Upper lobe of left lung (tissue), 6 donors: ENCODE measurements at places on chromosomes 7 and 10. TPM values are rescaled to one million over a fixed set of nuclear protein-coding genes. Genes with fewer than 3 reads are reported as not detected.

CDC14C gene
- not detected for total RNA-seq

LAMTOR4 gene
- total RNA-seq = 111 TPM

HMX2 gene
- total RNA-seq = not detected

VSTM4 gene
- 18.5 TPM for total RNA-seq

ZNF680 gene
- 4.0 TPM for total RNA-seq

DNA sequence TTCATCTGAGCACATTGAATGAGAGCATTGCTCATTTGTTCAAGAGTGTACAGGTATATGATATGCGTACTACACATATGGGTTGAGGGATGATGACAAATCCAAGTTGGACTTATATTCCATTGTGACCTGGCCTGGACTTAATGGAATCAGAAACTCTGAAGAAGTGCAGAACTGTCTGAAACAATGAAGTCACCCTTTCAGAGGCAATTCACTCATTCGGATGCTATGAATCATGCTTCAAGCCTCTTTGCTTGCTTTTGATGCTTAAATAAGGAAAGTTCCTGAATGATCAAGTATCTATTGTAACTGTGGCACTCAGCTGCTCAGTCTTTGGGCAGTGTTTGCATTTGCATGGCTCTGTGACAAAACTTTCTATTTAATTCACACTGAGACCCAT lies 93.4 kb downstream of the ZNF365 start:
- H3K4me3 ChIP-seq = no peak overlapping the region
- H3K4me1 ChIP-seq = no peaks in the 10 kb centered on the region
- no peak for DNase-seq
- H3K36me3 ChIP-seq = no peaks in the 10 kb centered on the region
- H3K27ac ChIP-seq = no peak overlapping the region
- H3K27me3 ChIP-seq = no peaks in the 10 kb centered on the region

DNA sequence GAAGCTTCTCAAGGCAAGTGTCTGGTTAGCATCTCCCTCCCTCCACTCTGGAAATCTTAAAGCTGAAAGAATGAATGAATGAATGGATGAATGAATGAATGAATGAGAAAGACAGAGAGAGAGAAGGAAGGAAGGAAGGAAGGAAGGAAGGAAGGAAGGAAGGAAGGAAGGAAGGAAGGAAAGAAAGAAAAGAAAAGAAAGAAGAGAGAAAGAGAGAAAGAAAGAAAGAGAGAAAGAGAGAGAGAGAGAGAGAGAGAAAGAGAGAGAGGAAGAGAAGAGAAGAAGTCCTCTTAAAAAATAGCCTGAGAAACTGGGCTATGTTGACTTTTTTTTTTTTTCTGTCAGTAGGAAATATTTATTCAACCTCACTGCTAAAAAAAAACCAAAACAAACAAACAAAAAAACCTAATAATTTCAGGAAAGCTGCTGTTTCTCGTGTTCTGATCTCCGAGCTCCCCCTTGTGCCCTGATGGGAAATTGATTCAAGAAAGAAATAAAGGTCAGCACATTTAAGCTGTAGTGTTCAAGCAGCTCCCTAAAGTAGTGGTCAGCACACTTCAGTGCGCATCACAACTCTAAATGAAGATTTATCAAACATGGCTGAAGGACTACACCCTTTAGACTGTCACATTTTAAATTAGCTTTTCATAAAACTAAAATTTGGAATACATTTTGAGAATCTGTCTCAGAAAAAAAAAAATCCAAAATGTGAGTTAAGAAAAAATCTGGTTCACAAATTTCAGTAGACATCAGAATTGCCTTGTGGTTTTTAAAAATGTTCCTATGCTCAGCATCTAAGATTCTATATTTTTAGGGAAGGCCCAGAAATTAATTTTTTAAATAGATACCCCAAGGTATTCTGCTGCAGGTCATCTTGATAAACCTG lies 154.3 kb downstream of the ELAPOR2 start:
- H3K4me1 ChIP-seq = no peaks in the 10 kb centered on the region
- no peak overlapping the region for H3K4me3 ChIP-seq
- DNase-seq = no peak
- H3K36me3 ChIP-seq = no peaks in the 10 kb centered on the region
- H3K27ac ChIP-seq = no peak overlapping the region

GRCh38 chr10:72250666-72251065 lies 23.1 kb upstream of the DDIT4 start:
- H3K4me1 ChIP-seq = peaks cover 92% of the 10 kb centered on the region
- no peaks in the 10 kb centered on the region for H3K36me3 ChIP-seq
- H3K27me3 ChIP-seq = no peaks in the 10 kb centered on the region
- H3K4me3 ChIP-seq = no peak overlapping the region
- H3K27ac ChIP-seq = peak overlapping the region; percentile 94

DNA sequence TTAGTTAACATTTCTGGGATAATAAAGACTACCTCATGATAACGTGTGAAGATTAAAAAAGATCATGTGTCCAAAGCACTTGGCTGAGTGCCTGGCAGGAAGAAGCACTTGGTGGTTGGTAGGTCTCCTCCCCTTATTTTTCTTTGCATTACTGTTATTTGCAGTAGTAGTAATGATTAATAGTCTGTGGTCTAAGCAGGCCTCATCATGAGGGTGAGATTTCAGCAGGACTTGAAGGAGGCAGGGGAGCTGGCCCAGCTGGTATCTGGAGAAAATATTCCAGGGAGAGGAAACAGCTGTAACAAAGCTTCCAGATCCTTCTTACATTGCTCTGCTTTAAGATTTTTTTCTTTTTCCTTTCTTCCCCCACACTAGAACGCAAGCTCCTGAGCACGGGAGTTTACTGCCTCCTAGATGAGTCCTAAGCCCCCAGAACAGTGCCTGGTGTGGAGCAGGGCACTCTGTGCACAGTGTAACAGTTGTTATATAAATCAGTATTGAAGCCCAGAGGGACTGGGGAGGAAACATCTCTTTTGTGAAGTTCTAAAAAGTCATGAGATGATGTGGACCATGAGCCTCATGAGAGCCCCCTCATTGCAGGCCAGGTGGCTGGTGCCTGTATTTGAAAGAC lies 31.1 kb upstream of the RHEB start:
- peak; percentile 52 for DNase-seq
- no peaks in the 10 kb centered on the region for H3K27me3 ChIP-seq
- peaks cover 3% of the 10 kb centered on the region for H3K4me1 ChIP-seq
- H3K27ac ChIP-seq = no peak overlapping the region
- H3K36me3 ChIP-seq = no peaks in the 10 kb centered on the region

- no peak for DNase-seq
- no peaks in the 10 kb centered on the region for H3K27me3 ChIP-seq
- peak overlapping the region; percentile 99 for H3K27ac ChIP-seq
- no peaks in the 10 kb centered on the region for H3K36me3 ChIP-seq
- H3K4me3 ChIP-seq = no peak overlapping the region
Observed at GRCh38 chr10:132398566-132398991, 1.6 kb downstream of the PWWP2B start.

- H3K4me3 ChIP-seq = no peak overlapping the region
- DNase-seq = no peak
- H3K4me1 ChIP-seq = peaks cover 5% of the 10 kb centered on the region
- no peaks in the 10 kb centered on the region for H3K36me3 ChIP-seq
Observed at GRCh38 chr10:14742815-14743214, 31.9 kb downstream of the FAM107B start.

GRCh38 chr7:92412745-92413144 lies 34.5 kb upstream of the GATAD1 start:
- H3K36me3 ChIP-seq = no peaks in the 10 kb centered on the region
- no peaks in the 10 kb centered on the region for H3K27me3 ChIP-seq
- H3K4me1 ChIP-seq = no peaks in the 10 kb centered on the region
- no peak overlapping the region for H3K27ac ChIP-seq

- H3K27me3 ChIP-seq = no peaks in the 10 kb centered on the region
- no peak overlapping the region for H3K4me3 ChIP-seq
- no peak for DNase-seq
- H3K4me1 ChIP-seq = peaks cover 33% of the 10 kb centered on the region
- H3K36me3 ChIP-seq = no peaks in the 10 kb centered on the region
Observed at GRCh38 chr7:80642871-80643270, 4.4 kb downstream of the CD36 start.

DNA sequence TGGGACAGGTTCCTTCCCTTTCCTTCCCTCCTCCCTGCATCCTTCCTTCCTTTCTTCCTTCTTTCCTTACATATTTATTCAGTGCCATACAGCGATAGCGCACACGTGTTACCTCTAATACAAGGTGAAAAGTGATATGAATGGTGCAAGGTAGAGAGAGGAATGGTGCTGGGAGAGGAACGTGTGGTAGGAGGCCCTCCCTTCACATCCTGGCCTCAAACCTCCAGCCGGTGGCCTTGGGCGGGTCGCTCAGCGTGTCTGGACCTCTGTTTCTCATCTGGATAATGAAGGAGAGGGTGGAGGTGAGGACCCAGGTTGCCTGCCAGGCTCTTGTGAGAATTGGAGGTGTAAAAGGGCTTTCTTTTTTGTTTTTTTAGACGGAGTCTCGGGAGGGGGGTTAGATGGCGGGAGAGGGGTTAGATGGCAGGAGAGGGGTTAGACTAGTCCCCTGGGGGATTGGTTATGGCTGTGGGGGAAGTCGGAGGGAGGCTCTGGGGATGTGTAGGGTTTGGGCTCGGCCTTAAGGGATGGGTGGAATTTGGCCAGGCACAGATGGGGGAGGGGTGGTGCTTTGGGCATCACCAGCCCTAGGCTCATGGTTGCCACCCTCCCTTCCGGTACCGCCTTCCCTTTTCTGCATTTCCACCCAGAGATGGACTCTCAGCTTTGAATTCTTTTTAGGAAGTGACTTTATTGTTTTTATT lies 14.9 kb downstream of the CHST3 start:
- H3K4me3 ChIP-seq = no peak overlapping the region
- H3K27me3 ChIP-seq = no peaks in the 10 kb centered on the region
- no peak overlapping the region for H3K27ac ChIP-seq
- no peak for DNase-seq

DNA sequence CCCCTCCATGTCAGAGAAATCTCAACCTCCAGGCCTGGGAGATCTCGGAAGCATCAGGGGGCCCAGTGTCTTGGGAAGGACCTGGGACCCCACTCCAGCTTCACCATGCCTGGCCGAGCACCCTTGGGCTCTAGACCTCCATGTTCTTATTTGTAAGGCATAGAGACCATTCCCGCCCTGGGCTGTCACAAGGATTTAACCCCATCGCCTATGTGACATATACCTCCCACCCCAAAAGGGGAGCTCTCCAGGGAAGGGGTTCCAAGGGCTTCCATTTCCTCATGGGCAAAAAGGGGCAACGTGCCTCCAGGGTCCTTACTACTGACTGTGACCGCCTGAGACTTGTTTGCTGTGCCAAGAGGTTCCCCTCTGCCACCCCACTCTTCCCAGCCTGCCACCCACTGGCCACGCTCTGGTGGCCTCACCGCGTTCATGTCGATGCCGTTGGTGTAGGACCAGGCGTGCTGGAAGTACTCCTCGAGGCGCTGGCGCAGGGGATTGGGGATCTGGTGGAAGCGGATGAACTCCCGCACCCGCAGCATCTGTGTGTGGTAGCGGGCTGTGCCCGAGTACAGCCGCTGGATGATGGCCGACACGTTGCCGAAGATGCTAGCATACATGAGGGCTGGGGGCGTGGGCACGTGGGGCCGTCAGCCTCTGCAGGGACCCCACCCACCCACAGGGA lies 27.5 kb downstream of the KCNH2 start:
- no peak overlapping the region for H3K27ac ChIP-seq
- H3K4me3 ChIP-seq = no peak overlapping the region
- DNase-seq = no peak
- H3K36me3 ChIP-seq = no peaks in the 10 kb centered on the region
- no peaks in the 10 kb centered on the region for H3K27me3 ChIP-seq

- no peak overlapping the region for H3K4me3 ChIP-seq
- H3K4me1 ChIP-seq = no peaks in the 10 kb centered on the region
- no peak for DNase-seq
- H3K27me3 ChIP-seq = no peaks in the 10 kb centered on the region
Observed at GRCh38 chr7:158123753-158124152, 463.9 kb downstream of the PTPRN2 start.

DNA sequence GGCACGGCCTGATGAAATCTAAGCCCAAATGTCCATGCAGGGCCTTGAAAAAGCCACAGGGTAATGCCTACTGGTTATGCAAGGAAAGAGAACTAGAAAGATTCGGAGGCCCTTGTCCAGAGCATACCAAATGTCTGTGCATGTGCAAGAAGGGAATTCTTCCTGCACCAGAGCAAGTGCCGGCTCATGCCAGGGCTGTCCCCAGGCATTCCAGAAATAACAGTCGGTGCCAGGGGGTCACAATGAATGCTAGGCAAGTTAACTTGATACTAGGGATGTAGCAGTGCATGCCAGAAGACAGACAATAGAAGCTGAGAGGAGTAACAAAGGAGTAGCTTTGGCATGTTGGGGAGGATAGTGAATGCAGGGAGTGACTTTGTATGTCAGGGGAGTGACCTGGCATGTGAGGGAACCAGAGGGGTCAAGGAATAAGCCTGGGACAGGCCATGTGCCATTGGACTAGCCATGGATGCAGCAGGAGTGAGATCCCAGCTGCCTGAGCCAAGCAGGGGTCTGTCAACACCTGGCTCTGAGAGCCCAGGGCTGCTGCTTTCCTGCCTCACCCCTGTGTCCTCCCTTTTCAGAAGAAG lies 119.5 kb upstream of the UNC5B start:
- H3K4me3 ChIP-seq = no peak overlapping the region
- H3K4me1 ChIP-seq = no peaks in the 10 kb centered on the region
- H3K36me3 ChIP-seq = no peaks in the 10 kb centered on the region
- no peaks in the 10 kb centered on the region for H3K27me3 ChIP-seq

DNA sequence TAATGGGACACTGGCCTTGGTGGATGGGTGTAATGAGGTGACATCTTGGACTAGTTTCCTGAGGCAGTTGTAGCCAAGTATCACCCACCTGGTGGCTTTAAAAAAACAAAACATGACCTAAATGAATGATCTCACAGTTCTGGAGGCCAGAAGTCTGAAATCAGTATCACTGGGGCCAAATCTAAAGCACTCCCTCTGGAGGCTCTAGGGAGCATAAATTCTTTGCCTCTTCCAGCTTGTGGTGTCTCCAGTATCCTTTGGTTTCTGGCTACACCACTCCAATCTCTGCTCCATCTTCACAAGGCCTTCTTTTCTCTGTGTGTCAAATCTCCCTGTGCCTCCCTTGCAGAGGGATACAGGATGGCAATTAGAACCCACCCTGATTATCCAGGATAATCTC lies 342.9 kb downstream of the CALN1 start:
- no peaks in the 10 kb centered on the region for H3K27me3 ChIP-seq
- no peak overlapping the region for H3K27ac ChIP-seq
- H3K36me3 ChIP-seq = no peaks in the 10 kb centered on the region
- H3K4me1 ChIP-seq = no peaks in the 10 kb centered on the region
